Stimulated activated CD8-positive, alpha-beta memory T cell treated with anti-CD3 and anti-CD28 coated beads, Interleukin-12 subunit alpha, Interleukin-12 subunit beta, amount 100 ng/mL, for 1 hour (primary cell): ENCODE measurements at places on chromosomes 5 and 9.
A peak's percentile ranks its signal among the peaks of the same experiment; 100 is the strongest.

- no peak for DNase-seq
These were observed 281 bp upstream of the HSD17B4 start for GRCh38 chr5:119452060-119452372.

DNA sequence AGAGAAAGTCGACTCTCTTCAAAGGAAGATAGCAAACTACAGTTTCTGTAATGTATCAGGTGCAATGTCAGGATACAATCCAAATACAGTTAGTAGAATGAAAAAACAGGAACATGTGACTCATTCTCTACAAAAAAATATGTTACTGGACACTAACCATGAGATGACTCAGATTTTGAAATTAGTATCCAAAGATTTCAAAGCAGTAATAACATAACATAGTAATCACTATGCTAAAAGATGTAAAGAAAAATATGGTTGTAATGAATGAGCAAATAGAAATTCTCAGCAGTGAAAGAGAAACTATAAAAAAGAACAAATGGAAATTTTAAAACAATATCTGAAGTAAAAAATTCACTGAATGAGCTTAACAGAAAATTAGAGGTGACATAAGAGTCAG lies 42.3 kb downstream of the SHOC1 start:
- DNase-seq, result no peak

GRCh38 chr5:127645300-127645726 lies 3.6 kb upstream of the CTXN3 start:
- no peak for DNase-seq

DNA sequence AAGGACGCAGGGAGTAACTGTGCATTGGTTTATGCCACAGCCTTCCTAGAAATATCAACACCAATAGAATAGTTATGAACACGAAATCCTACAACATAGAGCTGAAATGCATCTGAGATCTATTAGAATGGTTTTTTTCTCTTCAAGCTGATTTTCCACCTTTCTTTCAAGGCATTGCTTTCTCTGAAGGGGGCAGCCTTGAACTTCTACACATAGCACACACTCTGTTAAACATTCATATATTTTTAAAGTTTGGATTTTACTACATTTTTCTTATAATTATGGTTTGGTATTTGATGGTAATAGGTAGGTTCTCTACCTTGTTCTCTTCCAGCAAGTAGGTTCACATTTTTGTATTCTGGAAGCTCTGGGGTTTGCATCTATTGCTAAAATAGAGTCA lies 661.8 kb downstream of the SEMA5A start:
- no peak for DNase-seq

DNA sequence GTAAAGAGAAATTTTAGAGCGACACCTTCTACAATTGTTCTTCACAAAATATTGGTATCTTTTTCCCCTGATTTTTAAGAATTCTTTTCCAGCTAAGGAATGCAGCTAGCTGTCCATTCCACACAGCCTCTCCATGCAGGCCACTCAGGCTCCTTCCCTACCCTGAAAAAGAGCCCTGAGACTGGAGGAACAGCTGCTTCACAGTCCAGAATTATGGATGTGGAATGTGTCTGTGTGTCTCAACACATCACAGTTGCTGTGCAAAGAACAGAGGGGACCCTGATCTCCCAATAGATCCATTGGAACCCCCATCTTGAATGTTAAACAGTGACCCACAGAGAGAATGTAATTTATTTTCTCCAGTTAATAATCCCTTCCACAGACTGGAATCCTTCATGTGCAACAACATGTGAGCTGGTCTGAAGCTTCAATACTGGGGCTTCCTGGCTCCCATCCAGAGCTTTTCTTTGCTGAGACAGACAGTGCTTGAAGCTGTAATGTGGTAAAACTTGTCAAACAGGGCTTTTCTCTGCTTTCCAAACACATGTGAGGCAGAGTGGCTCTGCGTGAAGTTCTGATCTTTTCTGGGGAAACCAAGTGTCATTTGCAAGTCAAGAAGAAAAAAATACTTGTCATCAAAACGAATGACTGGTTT lies 53.3 kb upstream of the SMC5 start:
- no peak for DNase-seq

DNA sequence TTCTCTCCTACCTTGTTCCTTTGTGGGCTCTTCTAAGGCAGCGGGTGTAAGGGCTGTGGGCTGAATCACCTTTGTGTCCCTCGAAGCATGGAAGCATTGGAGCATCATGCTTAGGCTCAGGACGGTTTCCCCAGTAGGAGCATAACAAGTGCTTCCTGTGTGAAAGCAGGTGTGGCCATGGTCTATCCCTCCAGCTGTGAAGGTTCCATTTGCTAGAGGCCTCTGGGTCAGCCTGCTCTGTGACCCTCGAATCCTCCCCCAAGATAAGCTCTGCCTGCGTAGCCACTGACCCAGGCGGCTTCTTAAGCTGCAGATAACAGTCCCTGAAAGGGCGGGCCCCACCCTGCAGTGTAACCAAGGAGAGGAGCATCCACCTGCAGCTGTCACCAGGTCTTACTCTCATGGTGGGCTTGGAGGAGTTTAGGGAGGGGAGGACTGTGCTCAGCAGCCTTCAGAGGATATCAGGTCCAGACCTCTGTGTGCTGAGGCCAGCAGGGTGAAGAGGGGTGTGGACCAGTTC lies 8.4 kb upstream of the NDST1 start:
- no peak for DNase-seq

DNA sequence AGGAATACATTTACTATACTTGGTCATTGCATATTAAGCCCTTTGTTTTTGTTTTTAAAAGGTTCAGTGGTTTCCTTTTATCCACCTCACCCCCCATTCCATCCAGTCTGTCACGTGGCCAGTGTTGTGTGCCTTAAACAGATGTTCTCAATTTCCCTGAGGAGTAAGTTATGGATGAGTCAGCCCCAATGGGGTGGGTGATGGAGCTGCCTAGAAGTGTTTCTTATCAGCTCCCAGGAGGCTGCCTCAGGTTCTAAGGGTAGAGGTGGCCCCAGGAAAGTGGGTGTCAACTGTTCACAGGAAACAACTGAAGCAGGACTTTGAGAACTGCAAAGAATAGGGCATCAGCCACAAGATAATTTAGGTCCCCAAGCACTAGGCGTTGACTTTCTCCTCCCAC lies 41.1 kb downstream of the ACTBL2 start:
- DNase-seq, result no peak

GRCh38 chr5:172569861-172570558 lies 71.1 kb upstream of the NEURL1B start:
- DNase-seq, result no peak

GRCh38 chr5:154467655-154468354 lies 10.2 kb downstream of the HAND1 start:
- peak; percentile 56 for DNase-seq

- no peak for DNase-seq
These were observed 44.0 kb downstream of the GALNT10 start for GRCh38 chr5:154234551-154234950.

- no peak for DNase-seq
These were observed 34.9 kb downstream of the PNPLA7 start for GRCh38 chr9:137515338-137515724.

DNA sequence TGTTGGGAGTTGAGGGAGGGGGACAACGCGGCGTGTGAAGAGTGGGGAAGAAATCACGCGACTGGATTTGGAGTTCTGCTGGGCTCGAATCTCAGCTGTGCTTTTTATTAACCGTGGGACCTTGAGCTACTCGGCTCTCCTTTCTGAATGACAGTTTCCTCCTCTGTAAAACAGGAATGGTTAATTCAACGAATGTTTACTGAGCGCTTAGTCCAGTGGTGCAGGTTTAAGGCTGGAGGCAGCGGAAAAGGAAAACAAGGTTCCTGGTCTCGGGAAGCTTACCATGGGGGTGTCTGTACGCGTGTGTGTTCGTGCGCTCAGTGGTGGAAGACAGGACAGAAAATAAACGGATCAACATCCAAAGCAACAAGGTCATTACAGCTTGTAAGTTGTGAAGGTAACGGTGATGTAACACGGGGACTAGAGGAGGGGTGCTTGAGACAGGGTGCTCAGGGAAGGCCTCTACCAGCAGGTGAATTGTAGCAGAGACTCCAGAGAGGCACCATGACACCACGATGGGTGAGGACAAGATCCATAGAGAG lies 277 bp downstream of the EIF4E1B start:
- DNase-seq, result no peak

GRCh38 chr9:36488389-36488756 lies 84.3 kb upstream of the MELK start:
- no peak for DNase-seq

- no peak for DNase-seq
These were observed 1058.5 kb upstream of the DMAC1 start for GRCh38 chr9:8857926-8858595.

DNA sequence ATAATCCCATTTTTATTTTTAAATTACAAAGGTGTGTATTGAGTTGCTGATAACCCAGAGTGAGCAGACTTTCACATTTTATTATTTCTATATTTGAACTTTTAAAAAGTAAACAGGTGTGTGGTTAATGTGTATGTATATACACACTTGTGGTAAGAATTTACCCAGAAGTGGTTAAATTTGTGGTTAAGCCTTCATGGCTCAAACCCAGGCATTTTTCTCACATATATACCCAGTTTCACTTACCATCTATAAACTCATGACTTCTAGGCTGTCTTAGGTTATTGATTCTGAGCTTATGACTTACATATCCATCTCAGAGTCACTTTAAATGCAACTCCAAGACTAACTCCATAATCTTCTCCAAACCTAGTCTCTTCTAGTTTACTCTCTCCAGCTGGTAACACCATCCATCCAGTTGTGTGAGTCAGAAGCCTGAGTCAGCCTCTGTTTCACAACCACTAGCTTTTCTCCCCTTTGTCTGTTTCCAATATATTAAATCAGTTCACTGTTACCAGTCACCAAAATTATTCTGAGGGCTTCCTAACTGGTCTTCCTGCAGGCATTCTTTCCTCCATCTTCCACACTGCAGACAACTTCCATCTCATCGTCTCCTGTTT lies 20.2 kb downstream of the ZBED3 start:
- DNase-seq, result no peak

DNA sequence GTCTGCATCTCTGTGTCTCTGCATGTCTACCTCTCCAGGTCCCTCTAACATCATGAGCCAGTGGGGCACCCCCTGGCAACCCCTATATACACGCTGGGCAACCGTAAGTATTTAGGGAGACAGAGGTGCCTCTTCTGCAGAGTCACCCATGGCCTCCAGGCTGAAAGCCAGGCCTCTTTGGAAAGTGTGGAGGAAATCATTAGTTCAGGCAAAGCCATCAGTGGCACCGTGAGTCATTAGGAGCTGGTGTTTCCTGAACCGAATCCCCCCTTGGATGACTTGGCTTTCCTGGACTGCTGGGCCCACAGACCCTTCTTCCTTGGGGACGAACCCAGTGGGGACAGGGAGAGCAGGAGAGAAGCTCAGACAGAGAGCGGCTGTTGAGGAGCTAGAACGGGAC lies 174.8 kb downstream of the OLFM1 start:
- no peak for DNase-seq

DNA sequence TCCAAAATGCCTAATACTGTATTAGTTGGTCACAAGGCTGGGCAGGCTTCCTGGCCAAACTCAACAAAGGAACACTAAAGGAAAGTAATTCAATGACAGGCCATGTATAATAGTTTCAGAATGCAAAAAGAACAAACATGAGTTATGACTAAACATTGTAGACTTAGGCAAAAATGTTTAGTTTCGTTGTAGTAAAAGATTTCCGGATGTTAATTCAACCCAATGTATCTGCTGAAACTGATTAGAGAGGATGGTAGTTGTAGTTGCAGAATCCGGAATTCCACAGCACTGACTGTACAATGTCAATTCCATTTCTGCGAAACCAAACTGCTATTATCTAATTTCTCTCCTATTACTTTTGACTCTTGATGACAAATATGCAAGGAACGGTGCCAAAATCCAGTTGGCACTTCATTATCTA lies 117.9 kb upstream of the FST start:
- no peak for DNase-seq

- DNase-seq, result no peak
These were observed 13.2 kb downstream of the IRX2 start for GRCh38 chr5:2738156-2738699.

DNA sequence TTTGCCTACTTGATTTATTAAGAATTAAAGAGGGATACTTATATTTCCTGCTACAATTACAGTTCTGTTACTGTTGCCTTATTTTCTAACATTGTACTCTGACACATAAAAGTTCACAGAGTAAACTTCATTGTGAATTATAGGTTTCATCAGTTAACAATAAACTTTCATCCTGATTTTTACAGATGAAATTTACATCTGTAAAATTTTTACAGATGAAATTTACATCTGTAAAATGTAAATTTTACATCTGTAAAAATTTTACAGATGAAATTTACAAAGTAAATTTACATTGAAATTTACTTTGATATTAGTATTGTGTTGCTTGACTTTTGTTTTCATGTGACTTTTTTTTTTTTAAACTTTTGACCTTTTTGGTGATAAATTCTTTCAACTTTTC lies 9.3 kb downstream of the ZBTB43 start:
- DNase-seq, result no peak

DNA sequence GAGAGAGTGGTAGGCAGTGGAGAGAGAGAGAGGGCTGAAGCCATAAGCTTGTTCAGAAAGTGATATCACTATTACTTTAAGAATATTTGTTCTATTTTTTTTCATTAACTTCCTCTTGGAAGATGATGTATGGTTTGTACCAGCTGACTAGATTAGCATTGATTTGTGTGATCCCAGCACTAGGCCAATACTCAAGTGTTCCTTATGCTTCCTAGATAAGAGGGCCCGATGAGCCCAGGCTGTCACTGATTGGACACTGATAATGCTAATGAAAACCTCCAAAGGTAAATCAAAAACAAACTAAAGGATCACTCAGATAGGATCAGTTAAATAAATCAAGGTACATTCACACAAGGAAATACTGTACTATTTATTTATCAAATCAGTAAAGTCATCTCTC lies 52.7 kb upstream of the OTULINL start:
- no peak for DNase-seq

- DNase-seq, result no peak
These were observed 680 bp downstream of the SELENOP start for GRCh38 chr5:42810834-42811590.

- no peak for DNase-seq
These were observed 2.5 kb downstream of the MGAT1 start for GRCh38 chr5:180799902-180800801.

GRCh38 chr9:3480353-3480655 lies 45.5 kb downstream of the RFX3 start:
- no peak for DNase-seq

- no peak for DNase-seq
These were observed 39.5 kb upstream of the PHF2 start for GRCh38 chr9:93536874-93537273.

DNA sequence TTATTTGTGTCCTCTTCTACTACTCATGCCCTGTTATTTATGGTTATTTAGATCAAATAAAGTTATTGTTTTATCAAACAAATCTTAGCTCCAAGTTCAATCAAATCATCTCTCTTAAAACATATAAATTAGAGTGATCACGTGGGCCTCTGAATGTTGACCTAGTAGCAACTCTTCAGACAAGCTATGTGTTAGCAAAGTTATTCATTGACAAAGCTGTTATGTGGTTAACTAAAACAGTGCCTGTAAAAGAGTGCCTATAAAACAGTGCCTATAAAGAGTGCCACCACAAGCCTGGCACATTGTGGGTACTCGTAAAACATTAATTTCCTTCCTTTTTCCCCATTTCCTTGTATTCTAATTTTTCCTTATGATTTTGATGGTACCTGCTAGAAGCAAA lies 421.9 kb downstream of the HCN1 start:
- DNase-seq, result no peak

- DNase-seq, result no peak
These were observed 19.5 kb downstream of the PHF2 start for GRCh38 chr9:93595861-93596365.
